BJ (cell line): ENCODE measurements at places on chromosomes 7 and 10.

- no peak for DNase-seq
Observed at GRCh38 chr10:10259013-10259412, 758.7 kb upstream of the CELF2 start.

DNA sequence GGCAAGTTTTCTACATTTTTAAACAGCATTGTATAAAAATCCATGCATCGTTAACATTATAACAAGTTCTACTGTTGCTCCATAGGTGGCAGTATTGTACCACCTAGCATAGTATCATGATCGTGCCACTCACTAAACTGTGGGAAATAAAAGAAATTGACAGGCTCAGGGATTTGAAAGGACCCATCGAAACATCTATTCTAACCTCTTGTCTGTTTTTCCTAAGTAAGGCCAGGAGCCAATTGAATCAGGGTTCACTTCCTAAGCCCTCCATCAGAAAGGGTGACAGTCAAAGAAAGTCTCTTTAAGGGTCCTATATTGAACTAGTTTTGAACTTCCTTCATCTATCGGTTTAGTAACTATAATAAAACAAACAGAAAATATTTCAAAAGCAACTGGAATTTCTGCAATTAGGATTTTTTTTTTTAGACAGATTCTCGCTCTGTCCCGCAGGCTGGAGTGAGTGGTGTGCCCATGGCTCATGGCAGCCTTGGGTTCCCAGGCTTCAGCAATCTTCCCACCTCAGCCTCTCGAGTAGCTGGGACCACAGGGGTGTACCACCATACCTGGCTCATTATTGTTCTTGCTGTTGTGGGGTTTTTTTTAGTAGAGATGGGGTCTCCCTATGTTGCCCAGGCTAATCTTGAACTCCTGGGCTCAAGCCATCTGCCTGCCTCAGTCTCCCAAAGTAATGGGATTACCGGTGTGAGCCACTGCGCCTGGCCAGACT, 9.4 kb downstream of the HACD1 start:
- no peak for DNase-seq

DNA sequence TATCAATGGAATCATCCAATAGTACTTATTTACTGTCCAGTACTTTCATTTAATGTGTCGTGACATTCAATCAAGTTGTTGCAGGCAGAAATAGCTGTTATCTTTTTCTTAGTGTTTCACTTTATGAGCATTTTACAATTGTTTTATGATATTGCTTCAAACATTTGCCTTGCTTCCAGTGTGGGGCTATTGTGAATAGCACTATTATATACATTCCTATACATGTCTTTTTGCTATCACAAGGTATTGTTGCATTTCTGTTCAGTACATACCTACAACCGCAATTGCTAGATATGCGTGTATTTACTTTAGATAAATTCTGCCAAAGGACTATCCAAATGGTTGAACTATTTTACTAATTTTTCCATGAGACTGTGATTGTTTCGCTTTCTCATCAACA, 34.9 kb downstream of the CYP2C8 start:
- DNase-seq: no peak

DNA sequence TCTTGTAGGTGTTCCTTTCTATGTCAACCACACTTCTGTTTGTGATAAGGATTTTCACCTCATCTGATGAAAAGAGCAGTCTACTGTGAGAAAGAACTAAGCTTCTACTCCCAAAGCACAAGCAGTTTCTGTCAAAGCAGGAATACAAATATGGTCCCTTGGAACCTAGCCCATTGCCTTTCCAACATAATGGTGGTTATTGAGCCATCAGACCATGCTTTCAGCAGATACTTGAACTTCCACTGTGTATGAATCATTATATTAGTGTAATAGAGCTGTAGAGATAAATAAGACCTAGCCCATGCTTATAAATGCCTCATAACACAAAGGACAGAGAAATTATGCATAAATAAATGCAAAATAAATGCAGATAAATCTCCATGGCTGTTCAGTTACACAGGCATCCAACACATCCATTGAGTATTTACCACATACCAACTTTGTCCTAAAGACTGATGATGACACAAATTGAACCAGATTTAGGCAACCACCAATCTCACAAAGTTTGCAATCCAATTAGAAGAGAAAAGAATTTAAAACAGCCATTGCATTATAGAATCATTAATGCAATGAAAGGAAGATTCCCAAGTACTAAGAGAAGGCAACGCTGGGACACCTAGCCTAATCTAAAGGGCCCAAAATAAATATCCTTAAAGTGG, 729.4 kb upstream of the C7orf33 start:
- no peak for DNase-seq

DNA sequence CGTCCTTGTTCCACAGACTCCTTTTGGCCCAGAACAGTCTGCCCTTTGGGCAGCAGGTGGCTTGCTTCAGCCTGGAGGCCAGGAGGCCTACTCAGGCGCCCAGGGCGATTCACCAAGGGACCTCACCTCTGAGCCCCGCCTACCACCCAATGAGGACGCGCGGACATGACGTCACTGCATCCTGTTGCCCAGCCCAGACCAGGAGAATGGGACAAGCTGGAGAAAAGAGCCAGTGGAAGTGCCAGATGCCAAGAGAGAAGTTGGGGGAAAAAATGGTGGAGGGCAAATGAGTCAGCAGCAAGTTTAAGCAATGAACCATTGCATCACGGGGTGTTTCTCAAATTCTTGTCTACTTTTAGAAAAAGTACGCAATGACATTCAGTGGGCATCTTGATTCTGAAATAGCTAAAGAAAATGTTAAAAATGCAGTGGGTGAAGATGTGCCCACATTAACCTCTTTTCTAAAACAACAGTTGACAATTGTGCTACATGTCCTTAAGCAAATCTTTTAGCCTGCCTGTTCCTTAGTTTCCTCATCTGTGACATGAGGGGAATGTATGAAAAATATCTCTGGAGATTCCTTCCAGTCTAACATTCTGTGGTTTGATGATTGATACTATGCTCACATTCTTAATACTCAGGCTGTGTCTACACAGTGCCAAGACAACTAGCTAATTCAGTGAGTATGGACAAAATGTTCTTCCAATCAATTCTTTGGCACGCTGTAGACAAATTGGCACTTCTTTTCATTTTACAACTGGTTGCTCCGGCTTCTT, 23.9 kb upstream of the LEP start:
- peak; percentile 34 for DNase-seq

- DNase-seq: peak; percentile 19
Observed at GRCh38 chr7:45869426-45869825, 3.5 kb downstream of the CCDC201 start.

DNA sequence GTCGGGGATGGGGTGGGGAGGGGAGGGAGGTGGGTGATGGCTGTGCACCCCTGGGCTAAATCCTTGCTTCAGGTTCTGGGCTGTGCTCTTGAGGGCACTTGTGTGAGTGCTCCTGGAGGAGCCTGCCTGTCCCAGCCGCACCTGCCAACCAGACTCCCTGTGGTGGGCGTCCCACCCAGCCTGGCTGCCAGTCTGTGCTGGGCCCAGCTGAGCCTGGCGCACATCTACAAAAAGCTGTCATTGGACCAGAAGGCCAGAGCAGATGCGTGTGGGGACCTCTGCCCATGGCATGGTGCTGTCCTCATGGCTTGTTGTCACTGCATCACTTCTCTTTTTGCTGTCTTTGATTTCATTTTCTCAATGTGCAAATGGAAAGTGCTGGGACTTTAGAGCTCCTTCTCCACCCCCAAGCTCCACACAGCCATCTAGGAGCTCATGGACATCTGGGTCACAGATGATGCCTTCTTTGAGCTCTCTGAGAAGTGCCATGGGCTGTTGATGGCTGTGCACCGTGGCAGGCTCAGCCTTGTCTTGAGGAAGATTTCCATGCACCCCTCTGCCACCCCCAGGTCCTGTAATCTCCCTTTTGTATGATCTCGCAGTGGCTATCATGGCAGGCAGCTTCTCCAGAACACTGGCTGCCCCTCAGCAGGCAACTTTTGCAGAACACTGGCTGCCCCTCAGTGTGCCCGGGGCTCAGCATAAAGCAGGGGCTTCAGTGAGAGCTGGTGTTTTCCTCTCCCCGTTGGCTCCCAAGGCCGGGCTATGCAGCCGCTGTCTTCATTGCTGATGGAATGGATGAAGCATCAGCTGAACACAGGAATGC, 83.9 kb downstream of the ADCY1 start:
- no peak for DNase-seq

- no peak for DNase-seq
Observed at GRCh38 chr10:26384600-26384999, 53.5 kb upstream of the APBB1IP start.

GRCh38 chr10:77756319-77757232, 119.0 kb upstream of the KCNMA1 start:
- DNase-seq: no peak

DNA sequence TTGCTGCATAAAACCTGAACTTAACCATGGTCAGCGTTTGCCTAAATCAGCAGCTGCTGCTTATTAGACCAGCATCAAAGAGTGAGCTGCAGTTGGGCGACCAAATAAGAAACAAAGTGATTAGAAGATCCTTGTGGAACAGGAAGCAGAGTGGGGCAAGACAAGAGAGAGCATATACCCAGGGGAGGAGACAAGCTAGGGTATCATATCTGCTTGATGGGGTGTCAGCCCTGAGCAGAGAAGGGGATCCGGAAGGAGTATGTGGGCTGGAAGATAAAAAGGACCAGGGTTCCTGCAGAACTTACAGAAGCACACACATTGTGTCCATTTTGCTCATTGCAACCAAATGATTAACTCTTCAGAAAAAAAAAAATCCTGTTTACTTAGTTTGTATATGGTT, 213.6 kb downstream of the CELF2 start:
- DNase-seq: no peak

DNA sequence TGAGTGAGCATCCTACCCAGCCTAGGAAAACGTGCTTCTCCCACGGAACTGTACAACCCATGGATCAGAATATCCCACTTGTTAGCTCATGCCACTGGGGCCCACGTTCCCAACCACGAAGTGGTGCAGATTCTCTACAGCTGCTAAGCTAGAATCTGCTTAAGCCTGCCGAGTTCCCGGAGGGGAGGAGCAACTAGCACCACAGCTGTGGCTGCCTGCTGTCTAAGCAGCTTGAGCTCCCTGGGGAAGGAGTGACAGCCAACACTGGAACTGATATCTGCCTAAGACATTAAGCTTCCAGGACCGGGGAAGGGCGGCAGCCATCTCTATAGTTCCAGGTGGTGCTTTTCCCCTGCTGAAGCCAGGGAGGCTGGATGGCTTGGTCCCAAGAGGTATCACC, 334.7 kb upstream of the CHRM2 start:
- no peak for DNase-seq

- DNase-seq: no peak
Observed at GRCh38 chr10:86298501-86299001, 68.0 kb downstream of the GRID1 start.

- no peak for DNase-seq
Observed at GRCh38 chr10:127997937-127998336, 91.0 kb downstream of the PTPRE start.

DNA sequence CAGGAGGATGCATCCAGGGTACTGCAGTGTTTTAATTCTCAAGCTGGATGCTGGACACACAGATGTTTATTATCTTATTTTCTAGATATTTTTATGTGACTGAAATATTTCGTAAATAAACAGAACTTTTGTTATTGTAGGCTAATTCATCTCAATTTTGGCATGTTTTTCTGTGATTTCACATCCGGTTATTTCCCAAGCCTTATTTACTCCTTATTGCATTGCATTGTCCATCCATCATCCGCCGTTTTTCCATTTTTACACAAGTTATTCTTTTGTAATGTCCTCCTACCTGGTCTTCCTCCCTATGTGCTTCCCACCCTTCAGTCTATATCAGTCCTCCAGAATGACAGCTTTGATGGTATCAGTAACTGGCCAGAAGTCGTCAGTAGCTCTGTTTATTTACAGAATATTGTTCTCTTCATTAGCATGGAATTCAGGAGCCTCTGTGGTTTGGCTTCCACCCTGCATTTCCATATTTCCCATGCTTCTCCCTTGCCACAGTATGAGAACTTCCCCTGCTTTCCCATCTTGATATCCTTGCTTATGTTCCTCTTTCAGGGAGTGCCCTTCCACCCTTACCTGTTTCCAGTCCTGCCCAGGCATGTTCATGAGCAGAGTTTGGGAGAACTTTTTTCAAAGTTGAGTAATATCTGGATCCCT, 16.1 kb downstream of the GNAI1 start:
- no peak for DNase-seq

DNA sequence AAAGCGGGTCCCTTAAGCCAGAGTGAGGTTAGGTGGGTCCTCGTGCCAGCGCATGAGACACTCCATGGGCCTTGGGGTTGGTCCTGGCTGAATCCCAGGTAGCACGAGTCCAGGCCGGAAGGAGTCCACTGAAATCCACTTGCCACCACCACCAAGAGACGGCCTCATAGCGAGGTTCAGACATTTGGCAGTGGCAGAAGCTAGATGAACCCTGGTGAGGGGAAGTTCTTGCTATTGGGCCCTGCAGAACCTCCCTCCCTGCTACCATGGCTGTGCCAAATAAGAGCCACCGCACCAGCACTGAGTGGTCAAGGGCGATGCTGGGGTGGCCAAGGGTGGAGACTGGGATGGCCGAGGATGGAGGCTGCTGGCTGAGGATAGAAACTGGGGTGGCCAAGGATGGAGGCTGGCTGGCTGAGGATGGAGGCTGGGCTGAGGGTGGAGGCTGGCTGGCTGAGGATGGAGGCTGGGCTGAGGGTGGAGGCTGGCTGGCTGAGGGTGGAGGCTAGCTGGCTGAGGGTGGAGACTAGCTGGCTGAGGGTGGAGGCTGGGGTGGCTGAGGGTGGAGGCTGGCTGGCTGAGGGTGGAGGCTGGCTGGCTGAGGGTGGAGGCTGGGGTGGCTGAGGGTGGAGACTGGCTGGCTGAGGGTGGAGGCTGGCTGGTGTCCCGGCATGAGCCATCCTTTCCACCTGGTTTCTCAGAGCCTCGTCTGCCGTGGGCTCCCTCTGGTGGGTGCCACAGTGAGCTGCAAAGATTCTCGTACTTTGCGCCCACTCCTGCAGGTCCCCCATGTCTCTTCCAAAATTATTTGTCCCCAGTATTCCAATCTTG, 88.2 kb downstream of the ELFN1 start:
- no peak for DNase-seq

DNA sequence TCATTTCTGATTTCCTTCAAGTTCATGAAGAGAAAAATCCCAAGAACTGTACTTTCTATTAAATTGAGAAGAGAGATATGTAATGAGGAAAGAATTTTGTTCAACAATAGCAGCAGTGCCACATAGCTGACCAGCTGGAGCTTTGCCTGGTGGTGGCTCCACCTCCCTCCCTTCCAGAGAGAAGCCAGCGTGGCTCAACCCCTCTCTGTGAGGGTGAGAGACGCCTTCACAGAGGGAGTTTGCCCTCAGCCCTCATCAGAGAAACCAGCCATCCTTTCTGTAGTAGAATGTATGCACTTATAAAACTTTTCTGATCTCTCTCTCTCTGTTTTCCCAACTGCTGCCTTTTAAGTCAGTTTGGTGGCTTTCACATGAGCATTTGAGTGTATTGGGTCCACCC, 20.5 kb upstream of the COL1A2 start:
- DNase-seq: peak; percentile 83

DNA sequence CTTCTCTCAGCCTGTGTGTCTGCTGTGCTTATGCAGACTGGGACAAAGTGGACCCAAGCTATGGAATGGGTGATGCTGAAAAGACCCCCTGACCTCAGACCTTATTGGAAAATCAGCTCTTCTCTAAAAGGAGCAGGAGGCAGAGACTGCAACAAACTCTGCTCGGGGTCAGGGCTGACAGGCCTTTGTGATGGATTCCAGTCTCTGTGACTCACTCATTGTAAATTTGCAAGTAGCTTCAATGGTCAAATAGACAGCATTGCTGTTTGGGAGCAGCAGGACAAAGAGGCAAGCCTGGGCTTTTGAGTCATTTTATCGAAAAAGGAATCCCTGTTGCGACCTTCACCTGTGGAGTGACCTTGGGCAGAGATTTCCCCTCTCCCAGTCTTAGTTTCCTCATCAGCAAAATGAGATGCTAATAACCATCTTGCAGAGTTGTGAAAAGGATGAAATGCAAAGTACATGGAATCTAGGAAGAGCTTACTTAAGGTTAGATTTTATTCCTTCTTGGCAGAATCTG, 26.1 kb upstream of the GPR26 start:
- DNase-seq: no peak
